ENCODE measurements at places on chromosomes 11 and 22.

DNA sequence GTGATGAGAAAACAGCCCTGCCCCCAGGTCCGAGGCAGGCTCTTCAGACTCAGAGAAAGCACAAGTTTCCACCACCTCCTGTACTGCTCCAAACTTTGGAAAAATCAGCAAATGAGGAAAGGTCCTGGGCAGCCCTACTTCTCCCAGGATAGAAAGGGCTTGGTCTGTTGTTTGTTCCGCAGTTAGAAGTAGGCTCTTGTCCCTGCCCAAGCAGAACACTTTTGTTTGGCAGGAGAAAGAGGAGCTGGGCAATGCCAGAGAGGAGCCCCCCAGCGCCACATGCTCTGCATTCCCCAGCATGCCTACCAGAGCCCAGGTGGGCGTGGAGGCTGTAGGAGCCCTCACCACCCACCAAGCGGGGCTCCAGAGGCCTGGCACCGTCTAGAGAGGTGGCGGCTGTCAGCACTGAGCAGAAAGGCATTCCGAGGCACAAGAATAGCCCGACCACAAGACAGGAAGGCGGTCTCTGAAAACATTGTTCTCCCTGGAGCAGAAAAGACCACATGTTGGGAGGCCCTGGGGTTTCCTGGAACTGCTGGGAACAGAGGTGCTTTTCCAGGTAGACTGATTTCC is 90.3 kb upstream of the CD82 start:
- DNase-seq: no peak

- peak; percentile 83 for DNase-seq
Measured at GRCh38 chr11:63766531-63767235, 1.9 kb downstream of the ZFTA start.

- no peak for DNase-seq
Measured at GRCh38 chr11:5247472-5248192, 2.0 kb downstream of the HBG1 start.

- DNase-seq: no peak
Measured at GRCh38 chr22:20786536-20786979, 12.6 kb downstream of the SERPIND1 start.

- DNase-seq: no peak
Measured at GRCh38 chr11:59822989-59823566, 12.5 kb upstream of the MRPL16 start.

- DNase-seq: no peak
Measured at GRCh38 chr11:114891911-114892310, 213.6 kb downstream of the NXPE2 start.

- DNase-seq: no peak
Measured at GRCh38 chr22:26890870-26891269, 233.5 kb downstream of the MIAT start.

DNA sequence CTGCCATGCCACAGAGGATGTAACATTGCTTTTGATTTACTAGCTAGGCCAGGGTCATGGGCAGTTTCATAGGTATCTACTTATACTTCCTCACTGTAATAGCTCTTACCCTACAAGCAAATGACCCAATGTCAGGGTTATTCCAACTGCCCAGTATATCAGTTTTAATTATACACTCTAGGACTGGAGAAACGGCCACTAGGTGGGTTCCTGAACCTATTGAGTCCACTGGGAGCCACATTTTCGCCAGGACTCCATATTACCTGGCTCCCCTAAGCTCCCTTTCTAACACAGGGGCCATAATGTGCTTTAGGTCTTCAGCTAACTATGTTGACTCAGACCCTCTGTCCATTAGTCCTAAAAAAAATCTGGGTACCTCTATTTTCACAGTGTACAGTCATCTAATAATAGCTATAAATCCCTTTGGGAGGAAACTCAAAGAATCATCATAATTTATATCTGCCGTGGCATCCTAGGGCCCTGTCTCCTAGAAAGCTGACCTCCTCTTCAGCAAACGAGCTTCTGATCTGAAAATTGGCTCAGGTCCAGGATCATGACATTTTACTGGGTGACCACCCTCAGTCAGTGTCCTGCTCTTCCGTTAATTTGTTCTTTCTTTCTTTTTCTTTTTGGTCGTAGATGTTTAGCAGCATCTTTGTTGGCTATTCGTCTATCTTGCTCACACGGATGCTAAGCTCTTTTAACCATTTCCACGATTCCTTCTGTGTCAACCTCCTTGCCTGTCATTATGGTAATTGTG is 244.3 kb downstream of the FAM76B start:
- no peak for DNase-seq

DNA sequence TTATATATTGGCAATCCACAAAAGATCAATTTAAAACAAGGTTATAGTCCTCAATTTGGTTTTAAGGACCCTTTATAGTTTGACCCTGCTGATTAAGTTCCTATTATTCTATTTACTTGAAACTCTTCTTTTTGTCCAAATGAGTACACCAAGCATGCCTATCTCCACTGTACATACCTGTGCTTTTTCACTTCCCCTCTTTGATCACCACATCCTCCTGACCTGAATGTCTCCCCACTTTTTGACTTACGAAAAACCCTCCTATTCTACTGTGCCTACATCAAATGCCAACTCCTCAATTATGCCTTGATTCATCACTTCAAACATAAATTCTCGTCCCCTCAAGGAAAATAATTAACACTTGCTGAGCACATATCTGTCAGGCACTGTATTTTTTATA is 113.5 kb downstream of the SOX6 start:
- no peak for DNase-seq

GRCh38 chr11:57544566-57544965 is 7.2 kb downstream of the SMTNL1 start:
- DNase-seq: no peak

DNA sequence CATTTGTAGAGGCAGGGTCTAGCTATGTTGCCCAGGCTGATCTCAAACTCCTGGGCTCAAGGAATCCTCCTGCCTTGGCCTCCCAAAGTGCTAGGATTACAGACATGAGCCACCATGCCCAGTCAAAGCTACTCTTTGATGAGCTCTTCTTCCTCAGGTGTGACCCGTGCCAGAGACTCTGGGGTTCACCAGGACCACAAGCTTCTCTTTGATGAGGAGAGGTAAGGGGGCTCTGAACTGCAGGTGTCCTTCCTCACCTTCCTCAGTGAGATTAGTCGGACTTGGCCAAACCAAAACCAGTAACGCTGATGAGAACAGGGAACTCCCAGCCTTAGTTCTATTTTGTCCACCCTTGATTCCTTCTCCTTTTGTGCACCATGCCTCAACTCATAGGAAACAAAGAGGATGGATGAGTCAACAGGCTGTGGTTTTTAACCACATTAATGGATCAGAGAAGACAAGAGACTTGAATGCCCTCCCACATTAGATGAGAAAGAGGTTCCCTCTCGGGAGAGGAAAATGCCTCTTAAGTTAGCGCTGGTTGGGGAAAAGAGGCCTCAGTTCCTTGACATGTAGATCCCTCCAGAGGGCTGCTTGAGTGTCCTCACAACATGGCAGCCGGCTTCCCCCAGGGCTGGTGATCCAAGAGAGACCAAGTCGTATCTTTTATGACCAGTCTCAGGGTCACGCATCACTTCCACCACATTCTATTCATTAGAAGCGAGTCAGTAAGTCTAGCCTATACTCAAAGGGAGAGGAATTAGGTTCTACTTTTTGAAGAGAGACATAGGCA is 25.7 kb upstream of the CTR9 start:
- DNase-seq: no peak

GRCh38 chr11:104124979-104125378 is 39.0 kb downstream of the PDGFD start:
- no peak for DNase-seq

DNA sequence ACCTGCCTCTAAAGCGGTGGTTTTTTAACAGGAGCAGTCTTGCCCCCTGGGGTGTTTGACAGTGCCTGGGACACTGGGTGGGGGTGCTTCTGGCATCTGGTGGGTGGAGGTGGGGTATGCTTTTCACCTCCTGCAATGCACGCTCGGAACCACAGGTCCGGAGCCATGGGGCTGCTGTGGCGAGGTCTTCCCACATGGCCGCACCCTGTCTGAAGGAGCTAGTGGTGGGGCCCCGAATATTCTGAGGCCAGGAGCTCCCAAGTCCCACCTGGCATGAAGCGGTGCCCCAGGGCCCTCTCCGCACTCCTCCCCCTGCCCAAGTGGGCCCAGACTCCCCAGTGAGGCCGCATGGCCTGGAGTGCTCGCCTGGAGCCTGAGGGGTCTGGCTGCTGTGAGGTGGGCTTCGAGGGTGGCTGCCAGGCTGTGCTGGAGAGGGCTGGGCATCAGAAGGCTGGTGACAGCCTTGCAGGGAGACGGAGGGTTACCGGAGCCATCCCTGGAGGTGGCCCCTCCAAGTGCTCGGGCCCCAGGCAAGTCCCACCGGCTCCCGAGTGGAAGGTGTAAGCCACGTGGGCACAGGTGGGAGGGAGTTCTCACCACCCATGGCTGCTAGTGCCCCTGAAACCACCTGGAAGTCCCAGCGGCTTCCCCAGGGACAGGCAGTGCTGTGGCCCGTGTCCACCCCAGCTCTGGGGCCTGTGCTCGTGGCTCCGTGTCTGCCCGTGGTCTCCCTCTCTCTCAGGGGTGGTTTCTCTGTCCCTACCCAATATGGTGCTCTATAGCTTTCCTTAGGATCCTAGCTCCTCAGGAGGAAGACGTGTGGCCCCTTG is 15.1 kb downstream of the TBX1 start:
- no peak for DNase-seq

DNA sequence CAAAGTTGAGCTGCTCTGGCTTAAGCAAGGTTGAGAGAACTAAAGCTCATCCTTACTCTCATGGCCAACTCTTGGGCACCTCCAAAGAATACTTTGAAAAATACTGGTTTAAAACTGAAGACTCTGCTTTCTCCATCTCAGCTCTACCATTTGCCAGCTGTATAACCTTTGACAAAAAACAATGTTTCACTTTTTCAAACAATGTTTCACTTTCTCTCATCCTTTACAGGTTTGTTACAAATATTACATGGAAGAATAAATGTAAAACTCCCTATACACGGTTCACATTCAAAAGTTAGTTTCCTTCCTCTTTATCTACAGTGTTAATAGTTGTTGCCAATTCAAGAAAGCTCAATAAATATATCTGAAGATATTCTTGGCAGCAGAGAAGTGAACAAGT is 19.2 kb downstream of the AMBRA1 start:
- DNase-seq: no peak

- peak; percentile 91 for DNase-seq
Measured at GRCh38 chr11:68460741-68461574, at the start of gene PPP6R3. TSS of gene PPP6R3 (plus strand) at chr11:68460752. CDS start at chr11:68537665, 76,913 bp downstream.

- no peak for DNase-seq
Measured at GRCh38 chr22:30318799-30319419, 7.8 kb downstream of the TBC1D10A start.

GRCh38 chr11:120694726-120695125 is 183.2 kb downstream of the GRIK4 start:
- DNase-seq: peak; percentile 76

GRCh38 chr11:126403658-126404057 is 48.2 kb downstream of the ST3GAL4 start:
- no peak for DNase-seq

- no peak for DNase-seq
Measured at GRCh38 chr11:114166897-114167323, 107.4 kb downstream of the ZBTB16 start.

- DNase-seq: no peak
Measured at GRCh38 chr22:32326647-32327046, 31.0 kb upstream of the RFPL3 start.

DNA sequence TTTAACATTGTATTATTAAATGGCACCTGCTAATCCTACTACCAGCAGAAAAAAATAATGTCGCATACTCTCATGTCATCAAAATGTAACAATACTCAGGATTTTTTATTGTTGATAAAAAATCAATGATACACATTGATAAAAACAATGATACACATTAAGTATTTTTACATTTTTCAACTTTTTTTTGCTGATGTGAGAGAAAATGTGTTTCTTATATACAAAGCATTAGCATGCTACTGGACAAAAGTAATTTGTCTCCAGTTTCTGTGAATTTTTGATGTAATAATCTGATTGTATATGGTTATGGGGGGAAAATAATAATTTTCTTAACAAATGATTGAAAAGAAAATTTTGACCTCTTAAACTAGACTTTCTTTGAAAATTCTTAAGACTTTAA is 1256.6 kb upstream of the CNTN5 start:
- no peak for DNase-seq

DNA sequence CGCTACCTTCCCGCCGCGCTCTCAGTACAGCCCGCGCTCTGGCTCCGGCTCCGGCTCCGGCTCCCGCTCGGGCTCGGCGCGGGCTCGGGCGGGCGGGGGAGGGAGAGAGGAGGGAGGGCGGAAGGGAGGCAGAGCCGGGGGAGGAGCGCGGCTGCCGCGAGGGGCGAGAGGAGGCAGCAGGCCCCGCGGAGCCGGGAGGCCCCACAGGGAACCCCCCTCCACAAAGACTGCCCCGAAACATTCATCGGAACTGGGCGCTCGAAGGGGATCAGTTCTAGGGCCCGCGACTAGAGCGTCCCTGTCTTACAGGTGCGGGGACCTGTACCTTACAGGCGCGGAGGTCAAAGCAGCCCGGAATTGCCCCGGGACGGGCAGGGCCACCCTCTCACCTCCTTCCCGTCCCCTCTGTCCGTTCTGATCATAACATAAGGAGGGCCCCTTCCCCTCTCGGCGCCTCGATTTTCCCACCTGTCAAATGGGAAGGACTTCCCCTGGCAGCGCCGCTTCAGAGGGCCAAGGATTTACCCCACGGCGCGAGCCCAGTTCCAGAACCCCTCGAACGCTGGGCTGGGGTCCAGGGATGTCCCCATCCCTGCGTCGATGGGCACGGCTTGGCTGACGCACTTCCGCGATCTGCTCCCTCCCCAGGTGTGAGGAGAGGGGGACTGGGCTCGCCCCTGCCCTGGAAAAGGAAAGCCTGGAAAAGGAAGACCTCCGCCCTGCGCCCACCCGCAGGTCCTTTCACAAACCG is at the start of gene SHISA8:
SHISA8 (minus strand) TSS at position 40 of the 751 bp plus-strand sequence. CDS start 407 bp downstream, outside the sequence.
- no peak for DNase-seq

DNA sequence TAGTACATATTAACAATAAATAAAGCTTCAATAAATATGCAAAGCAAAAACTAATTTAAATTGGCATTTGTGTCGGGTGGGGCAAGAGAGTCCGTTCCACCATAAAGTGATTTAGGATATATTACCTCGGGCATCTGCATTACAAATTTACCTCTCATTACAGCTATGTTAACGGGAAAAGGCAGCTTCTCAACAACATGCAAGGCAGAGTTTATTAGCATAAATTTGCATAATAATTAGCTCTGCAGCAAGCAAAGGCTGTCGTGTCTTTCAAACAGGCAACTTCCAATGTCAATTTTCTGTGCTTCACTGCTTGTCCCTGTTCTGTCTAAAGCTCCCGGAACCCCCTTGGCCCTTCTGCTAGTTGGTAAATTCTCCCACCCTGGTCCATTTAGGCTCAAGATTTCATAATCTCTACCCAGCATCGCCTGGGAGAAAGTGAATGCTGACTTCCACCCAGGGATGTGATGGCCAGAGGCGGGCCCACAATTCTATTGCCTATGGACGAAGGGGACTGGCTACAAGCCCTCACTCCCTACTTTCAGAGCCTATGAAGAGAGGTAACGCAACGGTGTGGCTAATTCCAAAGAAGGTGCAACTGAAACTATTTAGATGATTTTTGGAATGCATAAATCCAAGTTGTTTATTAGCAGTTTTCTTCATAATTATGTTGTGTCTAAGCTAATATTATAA is 462.1 kb downstream of the OPCML start:
- no peak for DNase-seq

- DNase-seq: peak; percentile 11
Measured at GRCh38 chr11:1672613-1673350, 24.2 kb upstream of the KRTAP5-6 start.

GRCh38 chr11:41451011-41451410 is 8.4 kb downstream of the LRRC4C start:
- no peak for DNase-seq
